ENCODE measurements at places on chromosomes 12 and 14.

- no peak for DNase-seq
These were observed 54.6 kb downstream of the C12orf56 start for GRCh38 chr12:64335886-64336466.

- DNase-seq: no peak
These were observed 61.5 kb downstream of the TMEM30B start for GRCh38 chr14:61219673-61220072.

- no peak for DNase-seq
These were observed 160.7 kb upstream of the ARID2 start for GRCh38 chr12:45568808-45569207.

DNA sequence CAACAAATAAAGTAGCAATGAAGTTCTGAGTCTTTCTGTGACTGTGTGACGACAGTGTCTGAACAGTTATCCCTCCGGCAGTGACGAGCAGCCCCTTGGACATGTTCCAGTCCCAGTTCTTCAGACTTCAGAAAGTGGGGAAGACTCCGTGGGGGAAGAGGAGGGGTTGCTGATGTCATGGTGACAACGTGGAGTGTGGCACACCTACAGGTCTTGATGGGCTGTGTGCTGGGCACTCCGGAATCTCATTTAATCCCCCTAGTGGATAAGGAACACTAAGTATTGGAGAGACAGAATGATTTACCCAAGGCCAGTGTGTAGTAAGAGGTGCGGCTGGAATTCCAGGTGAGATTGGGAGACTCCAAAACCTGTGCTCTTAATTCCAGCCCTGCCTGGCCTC lies 280.2 kb downstream of the CACNA1C start:
- DNase-seq: no peak

DNA sequence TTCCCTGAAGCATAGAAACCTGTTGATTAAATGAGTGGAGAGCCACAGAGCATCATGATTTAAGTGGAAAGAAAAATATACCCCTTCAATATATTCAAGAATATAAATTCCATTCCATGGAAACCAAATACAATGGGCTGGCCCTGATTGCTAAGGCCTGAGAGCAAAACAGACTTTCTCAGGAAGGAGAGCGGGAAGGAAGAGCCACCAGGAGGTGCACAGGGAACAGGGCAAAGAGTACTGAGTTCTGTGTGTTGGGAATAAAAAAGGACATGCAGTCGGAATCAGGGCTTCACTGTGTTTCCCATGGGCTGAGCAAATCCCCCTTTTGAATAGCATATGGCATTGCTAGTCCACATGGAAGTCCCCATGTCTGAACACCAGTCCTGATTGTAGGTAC lies 69.7 kb upstream of the PLEKHG3 start:
- DNase-seq: no peak

DNA sequence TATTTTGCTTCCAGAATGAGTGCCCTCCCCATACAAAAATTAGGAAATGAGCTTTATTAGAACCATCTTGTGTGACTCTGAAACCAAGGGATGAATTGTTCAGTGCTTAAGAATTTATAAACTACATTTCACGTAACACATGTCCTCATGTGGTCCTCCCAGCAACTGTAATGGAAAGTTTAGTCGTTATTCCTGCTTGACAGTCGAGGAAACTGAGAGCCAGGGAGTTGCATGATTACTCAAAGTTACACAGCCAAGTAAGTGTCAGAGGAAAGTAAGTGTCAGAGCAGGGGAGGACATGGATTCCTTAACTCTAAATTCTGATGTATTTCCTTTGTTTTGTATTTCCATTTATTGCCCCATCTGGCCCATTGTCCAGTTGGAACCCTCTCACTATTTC lies 453.9 kb downstream of the FUT8 start:
- no peak for DNase-seq

DNA sequence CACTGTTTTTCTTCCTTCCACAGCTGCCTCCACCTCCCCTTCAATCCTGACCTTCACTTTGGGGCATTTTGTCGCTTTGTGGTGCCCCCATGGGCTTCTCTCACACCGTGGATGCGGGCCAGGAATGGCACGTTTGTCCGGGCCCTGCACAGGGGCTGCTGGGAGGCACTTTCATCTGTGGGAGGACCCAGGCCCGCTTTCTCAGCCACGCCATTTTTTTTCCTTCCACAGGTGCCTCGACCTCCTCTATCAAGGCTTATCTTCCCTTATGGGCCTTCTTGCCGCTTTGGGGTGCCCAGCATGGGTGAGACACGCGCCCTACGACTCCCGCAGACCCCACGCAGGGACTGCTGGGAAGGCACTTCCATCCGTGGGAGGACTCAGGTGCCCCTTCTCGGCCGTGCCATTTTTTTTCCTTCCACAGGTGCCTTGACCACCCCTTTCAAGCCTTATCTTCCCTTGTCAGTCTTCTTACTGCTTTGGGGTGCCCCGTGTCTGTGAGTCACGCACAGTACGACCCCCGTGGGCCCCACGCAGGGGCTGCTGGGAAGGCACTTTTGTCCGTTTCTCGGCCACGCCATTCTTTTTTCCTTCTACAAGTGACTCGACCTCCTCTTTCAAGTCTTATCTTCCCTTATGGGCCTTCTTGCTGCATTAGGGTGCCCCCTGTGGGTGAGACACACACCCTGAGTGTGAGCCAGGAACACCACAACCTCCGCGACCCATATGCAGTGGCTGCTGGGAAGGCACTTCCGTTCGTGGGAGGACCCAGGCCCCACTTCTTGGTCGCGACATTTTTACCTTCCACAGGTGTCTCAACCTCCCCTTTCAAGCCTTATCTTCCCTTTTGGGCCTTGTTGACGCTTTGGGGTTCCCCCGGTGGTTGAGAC lies 270.7 kb downstream of the ALG10 start:
- DNase-seq: no peak

- no peak for DNase-seq
These were observed 5.3 kb downstream of the ACIN1 start for GRCh38 chr14:23089498-23090253.

DNA sequence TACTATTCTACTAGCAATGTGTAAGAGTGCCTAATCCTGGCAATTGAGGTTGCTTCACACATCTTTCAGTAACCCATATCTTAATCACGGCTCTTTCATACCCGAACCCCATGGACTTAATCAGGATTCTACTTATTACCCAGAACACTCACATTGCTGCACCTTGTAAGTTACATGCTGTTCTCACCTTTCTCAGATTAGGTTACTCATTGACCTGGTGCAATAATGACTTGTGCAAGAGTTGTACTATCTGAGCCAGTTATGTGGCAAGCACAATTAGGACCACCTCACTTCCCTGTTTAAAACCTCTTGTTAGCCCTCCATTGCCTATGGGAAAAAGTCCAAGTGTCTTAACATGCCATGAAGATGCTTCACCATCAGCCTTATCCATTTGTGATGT lies 306.7 kb upstream of the E2F7 start:
- DNase-seq: no peak

DNA sequence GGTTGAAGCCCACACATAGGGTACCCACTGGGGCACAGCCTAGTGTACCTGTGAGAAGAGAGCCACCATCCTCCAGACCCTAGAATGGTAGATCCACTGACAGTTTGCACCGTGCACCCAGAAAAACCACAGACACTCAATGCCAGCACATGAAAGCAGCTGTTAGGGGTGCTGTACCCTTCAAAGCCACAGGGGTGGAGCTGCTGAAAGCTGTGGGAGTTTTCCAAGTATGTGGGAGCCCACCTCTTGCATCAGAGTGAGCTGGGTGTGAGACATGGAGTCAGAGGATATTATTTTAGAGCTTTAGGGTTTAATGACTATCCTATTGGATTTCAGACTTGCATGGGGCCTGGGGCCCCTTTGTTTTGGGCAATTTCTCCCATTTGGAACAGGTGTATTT lies 30.5 kb downstream of the TSPAN19 start:
- DNase-seq: no peak

- no peak for DNase-seq
These were observed 23.9 kb downstream of the PHLDA1 start for GRCh38 chr12:76007640-76008039.

DNA sequence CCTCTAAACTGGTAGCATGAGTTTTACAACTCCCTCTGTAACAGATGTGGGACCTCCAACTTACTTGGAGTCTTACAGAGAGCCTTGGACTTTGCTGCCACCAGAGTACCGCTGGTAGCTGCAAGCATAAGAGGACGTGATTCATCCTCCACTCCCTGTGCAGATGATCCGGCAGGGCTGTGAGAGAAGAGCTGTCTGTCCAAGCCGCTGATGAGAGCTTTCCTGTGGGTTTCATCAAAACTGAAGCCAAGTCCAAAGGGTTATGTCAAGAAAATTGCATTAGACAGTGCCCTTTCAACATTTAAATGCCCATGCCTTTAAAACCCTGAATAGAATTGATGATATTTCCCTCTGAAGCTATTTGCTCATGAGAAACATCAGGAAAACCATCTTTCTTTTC lies 85.8 kb downstream of the LLPH start:
- DNase-seq: no peak

DNA sequence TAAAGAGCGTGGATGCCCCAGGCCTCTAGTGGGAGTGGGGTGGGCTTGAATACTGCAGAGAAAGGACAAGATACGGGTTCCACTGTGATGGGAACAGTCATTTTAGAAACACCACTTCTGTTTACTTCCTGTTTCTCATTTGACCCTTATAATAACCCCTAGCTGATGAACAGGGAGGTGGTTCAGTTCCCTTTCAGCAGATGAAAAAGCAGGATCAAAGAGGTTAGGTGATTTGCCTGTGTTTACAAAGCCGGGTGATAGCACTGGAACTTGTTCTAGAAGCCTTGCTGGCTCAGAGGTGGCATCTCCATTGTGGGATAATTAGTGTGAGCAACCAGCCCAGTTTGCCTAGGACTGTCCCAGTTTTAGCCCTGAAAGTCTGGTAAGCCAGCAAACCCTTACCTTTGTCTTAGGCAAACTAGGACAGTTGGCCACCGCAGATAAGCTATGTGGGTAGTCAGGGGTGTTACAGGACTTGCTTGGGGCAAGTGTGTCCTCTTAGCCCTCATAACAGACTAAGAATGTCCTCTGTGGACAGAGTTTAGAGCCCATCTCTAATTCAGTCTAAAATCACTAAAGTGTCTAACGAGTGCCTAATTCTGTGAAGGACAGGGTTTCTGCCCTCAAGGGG lies 7.5 kb upstream of the LRP1-AS start:
- DNase-seq: no peak

DNA sequence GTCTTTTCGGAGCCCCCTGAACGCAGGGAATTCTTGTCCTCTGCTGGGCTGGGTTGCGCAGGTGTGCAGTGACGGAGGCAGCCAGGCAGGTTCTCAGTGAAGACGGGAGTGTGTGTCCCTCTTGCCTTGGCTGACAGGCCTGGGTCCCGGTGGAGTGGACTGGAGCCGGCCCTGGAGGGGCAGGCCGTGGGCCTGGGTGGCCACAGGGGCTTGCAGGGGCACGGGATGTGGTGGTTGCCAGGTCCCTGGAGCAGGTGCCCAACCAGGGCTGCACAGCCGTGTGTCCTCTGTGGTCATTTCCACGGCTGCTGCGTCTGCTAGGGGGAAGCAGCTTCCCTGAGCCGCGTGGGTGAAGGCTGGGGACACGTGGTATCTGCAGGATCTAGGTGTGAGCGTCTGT lies 79.8 kb downstream of the ADGRD1 start:
- no peak for DNase-seq

GRCh38 chr12:98504368-98504617 lies 11.1 kb upstream of the TMPO start:
- no peak for DNase-seq

DNA sequence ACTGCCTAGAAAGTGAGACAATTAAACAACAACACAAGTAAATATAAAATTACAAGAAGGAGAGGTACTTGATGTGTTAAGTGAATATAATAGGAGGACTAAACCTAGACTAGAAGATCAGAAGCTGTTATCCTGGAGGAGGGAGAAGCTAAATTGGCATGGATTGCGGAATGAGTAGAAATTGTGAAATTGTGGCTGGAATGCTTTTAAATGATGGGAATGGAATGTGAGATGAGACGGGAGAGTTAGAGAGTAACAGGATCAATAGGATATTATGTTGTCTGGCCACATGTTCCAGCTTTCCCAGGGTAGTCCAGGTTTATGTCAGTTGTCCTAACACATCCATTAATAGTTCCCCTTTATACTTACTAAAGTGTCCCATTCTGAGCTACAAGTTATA lies 44.0 kb upstream of the CPNE8 start:
- no peak for DNase-seq

- DNase-seq: no peak
These were observed 197.0 kb upstream of the EEA1 start for GRCh38 chr12:93126069-93126474.

GRCh38 chr12:70719071-70719470 lies 81.8 kb upstream of the PTPRB start:
- no peak for DNase-seq

GRCh38 chr14:53011053-53011462 lies 60.2 kb upstream of the FERMT2 start:
- no peak for DNase-seq

- no peak for DNase-seq
These were observed 98.0 kb upstream of the RTL1 start for GRCh38 chr14:101001311-101002069.

GRCh38 chr12:124085419-124086296 lies 112.6 kb downstream of the ZNF664 start:
- DNase-seq: no peak

- DNase-seq: no peak
These were observed 10.0 kb downstream of the BORCS5 start for GRCh38 chr12:12366701-12367481.

- DNase-seq: no peak
These were observed 53.1 kb downstream of the RFLNA start for GRCh38 chr12:124347805-124348658.

GRCh38 chr12:99810718-99811593 lies 163.4 kb downstream of the GARIN6 start:
- DNase-seq: peak; percentile 64

DNA sequence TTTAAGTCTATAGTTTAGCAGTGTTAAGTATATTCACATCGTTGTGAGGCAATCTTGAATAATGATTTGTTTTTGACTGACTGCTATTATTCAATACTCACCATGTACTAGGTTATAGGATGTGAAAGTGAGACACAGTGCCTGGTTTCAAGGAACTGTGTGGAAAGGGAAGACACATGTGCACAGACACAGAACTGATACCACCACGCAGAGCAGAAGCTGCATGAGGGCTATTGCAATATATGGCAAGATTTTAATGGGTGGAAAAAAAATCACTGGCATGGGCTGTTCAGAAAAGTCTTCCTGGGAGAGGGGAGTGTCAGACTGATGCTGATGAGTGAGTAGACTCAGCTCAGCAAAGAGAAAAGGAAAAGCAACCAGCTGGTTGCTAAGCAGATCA lies 10.4 kb downstream of the SLC7A8 start:
- DNase-seq: no peak

Measured in NCI-H774 (cell line).